ENCODE measurements at places on chromosomes 4 and X. TPM values are rescaled to one million over a fixed set of nuclear protein-coding genes. Genes with fewer than 3 reads are reported as not detected.

Gene GIMD1
- polyA plus RNA-seq, result not detected

Gene SLC10A7
- 4.1 TPM for polyA plus RNA-seq

Gene CFAP47
- not detected for polyA plus RNA-seq

Gene GAGE12H
- not detected for polyA plus RNA-seq

Gene PI4K2B
- polyA plus RNA-seq, result 8.9 TPM

DNA sequence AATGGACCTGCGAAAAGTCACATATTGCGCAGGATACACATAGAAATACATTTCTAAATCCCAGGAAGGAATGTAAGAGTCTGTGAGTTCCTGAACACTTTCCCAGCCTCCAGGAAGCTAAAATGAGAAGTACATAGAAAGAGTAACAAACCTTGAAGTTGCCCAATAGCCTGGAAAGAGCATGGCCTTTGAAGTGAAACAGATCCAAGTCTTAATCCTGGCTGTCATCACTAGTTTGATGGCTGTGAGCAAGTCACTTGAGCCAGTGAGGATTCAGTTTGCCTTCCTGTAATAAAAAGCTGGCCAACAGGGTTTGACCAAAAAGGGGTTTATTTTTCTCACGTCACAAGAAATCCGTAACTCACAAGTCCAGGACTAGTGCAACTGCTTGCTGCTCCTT is 69.8 kb downstream of the ARHGEF38 start:
- no peak for DNase-seq

DNA sequence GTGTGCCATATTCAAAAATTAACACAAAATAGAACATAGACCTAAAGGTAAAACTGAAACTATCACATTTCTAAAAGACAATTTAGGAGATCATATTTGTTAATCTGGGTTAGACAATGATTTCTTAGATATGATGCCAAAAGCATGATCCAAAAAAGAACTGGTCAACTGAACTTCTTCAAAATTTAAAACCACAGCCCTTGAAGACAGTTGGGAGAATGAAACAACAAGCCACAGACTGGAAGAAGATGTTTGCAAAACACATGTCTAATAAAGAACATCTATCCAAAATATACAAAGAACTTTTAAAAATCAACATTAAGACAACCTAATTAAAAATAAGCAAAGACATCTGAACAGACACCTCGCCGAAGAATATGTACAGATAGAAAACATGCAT is 19.5 kb downstream of the COMMD8 start:
- no peak for DNase-seq

GRCh38 chr4:85102606-85103005 is 136.1 kb upstream of the WDFY3 start:
- DNase-seq, result no peak

DNA sequence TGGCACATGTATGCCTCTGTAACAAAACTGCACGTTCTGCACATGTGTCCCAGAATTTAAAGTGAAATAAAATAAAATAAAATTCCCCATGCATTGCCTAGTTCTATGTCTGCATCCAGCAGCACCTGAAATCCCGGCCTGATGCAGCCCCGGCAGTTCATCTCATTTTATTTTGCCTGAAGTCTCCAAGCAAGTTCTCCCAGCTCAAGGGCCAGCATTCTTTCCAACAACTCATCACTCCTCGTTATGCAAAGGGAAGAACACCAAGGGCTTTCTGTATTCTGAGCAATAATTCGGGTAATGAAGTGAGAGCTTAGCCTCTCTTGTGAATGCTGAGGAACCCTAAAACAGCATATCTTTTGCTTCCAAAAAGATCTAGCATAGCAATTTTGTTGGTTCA is 2.7 kb downstream of the ENPP6 start:
- DNase-seq, result no peak

DNA sequence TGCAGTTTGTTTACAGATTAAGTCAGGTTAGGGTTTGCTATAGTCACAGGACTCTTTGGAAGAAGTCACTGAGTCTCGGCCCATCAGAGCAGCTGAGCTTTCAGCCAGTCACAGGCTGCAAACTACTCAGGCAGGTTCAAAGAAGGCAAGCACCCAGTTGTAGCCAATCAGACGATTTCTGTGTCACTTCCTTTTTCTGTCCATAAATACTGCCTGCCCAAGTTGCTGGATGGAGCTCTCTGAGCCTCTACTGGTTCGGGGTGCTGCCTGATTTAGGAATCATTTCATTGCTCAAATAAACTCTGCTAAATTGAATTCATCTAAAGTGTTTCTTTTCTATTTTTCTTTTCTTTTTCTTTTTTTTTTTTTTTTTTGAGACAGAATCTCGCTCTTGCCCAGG is 7.3 kb upstream of the SH3BP2 start:
- peak; percentile 61 for DNase-seq

DNA sequence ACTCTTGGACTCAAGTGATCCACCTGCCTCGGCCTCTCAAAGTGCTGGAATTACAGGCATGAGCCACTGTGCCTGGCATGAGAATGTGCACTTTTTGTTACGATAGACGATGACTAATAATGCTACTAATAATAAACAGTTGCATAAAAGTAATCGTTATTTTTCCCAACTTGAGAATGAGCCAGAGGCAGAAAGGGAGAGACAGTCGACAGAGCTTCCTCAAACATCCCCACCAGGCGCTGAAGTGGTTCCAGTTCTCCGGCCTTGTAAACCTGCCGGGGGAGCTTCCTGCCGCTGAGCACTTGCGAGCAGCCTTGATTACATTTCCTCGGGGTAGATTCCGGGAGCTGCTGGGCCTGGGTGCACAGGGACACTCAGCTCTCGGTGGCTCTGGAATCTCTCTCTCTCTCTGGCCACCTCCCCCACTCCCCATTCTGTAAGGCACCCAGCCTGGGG is 8.9 kb upstream of the HTRA3 start:
- DNase-seq, result no peak

DNA sequence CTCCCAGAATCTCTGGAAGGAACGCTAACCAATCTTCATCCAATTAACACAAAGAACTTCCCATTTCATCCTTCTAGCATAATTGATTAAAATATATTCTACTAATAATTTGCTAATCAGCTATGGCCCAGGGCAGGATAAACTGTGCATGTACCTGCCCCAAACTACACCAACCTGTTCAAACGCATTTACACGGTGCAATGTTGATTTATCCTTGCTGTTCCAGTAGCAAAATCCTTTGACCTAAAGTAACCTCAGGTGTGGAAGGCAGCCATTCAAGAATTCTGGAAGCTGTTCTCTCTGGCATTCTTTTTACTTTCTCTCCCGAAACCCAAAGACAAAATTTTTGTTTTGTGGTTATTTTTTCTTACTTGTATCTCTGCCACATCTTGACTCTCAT is 309.4 kb downstream of the ZNF674 start:
- DNase-seq, result no peak

DNA sequence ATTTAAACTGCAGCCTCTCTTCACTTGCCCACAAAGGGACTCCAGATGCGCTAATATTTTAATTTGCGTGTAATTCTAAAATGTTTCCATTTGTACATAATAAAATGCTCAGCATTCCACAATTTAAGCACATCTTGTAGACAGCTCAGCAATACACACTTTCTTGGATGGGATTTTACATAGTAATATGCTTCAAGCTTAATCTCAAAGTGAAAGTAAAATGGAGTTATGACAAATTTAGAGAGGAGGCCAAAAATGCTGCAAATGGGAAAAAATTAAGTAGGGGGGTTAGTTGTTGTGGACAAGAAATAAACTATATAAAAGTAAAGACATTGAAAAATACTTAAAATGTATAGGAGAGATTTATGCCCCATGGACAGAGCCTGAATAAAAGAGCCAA is 149.1 kb downstream of the FBXO8 start:
- no peak for DNase-seq

GRCh38 chr4:175622887-175623286 is 189.2 kb downstream of the GPM6A start:
- no peak for DNase-seq

DNA sequence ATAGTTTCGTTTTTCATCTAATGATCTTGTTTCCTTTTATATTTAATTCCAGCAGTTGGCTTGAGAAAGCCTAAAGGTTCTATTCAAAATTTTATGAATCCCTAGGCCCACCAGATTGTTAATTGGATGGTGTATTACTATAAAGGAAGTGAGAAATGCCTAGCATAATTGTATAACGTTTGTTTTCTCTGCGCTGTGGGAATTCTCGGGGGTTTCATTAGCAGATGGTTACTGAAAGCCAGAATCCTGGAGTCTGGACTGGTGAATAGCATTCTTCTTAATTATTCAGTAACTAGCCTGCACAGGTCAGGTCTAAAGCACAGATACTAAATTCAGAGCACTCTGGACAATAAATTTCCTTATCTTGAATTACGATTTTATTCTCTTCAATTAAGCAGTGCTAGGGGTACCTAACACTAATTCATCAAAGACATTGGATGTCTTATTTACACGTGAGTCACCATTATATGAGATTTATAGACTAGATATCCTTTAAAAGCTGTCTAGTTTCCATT is 459.4 kb downstream of the DTHD1 start:
- DNase-seq, result no peak

- DNase-seq, result no peak
These were observed 55.5 kb downstream of the VCX3B start for GRCh38 chrX:8520178-8520577.

GRCh38 chr4:150248181-150248580 is 169.9 kb downstream of the DCLK2 start:
- DNase-seq, result no peak

DNA sequence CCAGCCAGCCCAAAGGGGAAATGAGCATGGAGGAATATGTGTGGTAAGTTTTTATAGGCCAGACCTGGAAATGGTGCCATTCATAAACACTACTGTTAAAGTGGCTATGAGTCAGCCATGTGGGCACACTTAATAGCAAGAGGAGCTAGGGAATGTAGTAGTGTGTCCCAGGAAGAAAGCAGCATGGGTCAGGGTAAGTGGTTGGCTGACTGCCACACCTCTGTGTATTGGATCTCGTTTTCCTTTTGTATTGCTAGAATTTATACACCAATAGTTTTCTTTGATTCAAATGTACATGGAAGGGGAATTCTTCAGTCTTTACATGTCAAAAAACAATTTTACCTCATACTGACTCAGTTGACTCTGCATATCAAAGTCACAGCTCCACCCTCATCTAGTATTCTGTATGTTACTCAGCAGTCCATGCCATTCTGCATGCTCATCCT is 22.9 kb upstream of the SGMS2 start:
- no peak for DNase-seq

DNA sequence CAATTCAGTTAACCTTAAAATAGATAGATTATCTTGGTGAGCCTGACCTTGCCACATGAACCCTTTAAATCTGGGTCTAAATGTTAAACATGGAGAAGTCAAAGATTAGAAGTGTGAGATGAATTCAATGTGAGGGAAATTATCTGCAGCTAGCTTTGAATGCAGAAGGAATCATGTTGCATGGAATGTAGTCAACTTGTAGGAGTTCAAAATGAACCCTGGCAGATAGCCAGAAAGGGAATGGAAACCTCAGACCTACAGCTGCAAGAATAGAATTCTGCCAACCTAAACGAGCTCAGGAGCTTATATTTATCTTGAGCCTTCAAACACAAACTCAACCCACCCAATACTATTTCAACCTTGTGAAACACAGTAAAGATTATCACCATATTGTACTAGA is 632.5 kb downstream of the KCTD8 start:
- DNase-seq, result no peak

DNA sequence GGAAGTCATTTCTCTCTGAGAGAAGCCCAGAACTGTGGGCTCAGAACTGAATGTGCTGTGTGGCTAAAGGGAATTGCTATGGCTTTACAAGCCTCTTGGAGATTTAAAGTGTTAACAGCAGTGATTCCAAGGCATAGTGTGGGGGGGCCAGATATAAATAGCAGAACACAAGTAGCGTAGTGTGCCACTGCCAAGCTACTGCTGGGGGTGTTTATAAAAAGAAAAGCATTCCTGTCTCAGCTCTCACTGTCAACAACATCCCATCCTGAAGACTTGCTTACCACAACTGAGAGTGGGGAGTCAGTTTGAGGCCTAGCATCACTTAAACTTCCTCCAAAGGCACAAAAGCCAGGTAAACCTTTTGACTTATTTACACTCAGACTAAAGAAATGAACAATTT is at the start of gene ART3:
Gene ART3, plus strand, starts transcription at position 242 of the 400 bp plus-strand sequence. CDS start 1,181 bp downstream, outside the sequence.
- DNase-seq, result no peak

GRCh38 chr4:39068907-39069306 is 6.9 kb downstream of the KLHL5 start:
- DNase-seq, result no peak

Data from naive B cell (primary cell).